ENCODE measurements at places on chromosomes 4 and X.
A peak's percentile ranks its signal among the peaks of the same experiment; 100 is the strongest.

- DNase-seq: no peak
Observed at GRCh38 chrX:40153345-40154249, 55.8 kb upstream of the BCOR start.

DNA sequence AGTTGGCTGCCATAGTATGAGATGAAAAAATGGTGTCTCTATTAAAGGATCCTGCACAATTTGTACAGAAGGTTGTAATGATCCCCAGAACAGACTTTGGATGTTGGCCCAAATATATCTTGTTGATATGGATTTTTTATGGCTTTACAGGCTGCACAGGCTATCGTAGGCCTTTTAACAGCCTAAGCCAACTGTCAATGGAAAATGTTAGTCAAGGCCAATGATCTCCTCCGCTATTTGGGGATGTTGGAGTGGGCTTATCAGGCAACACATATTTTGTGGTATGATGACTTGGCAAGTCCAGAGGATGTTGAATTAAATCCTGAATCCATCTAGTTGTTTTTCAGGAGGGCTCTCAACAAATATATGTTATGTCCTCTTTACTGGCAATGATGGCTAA lies 42.1 kb downstream of the ZCCHC13 start:
- DNase-seq: no peak

- DNase-seq: no peak
Observed at GRCh38 chr4:70640192-70640591, 11.6 kb downstream of the ENAM start.

DNA sequence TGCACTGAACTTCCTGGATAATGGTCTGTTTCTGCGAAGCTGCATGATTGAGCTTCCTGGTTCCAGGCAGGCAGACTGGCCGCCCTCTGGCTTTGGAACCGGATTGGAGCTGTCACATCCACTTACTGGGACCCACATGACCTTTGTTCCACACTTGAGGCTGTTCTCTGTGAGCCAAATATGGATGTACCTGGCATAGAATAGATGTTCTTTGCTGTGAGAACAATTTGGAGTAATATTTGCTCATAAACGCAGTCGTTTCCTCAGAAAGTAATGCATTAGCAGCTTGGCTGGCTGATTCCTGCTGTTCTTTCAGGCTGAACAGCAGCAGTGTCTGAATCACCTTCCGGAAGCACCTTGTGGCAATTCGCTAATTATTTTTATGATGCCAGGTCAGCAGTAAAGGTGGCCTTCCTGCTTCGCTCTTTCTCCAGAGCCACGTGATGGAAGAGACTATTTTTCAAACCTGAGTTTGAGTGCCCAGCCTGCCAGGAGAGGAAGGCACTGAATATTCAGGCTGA lies 78.1 kb upstream of the BOD1L1 start:
- DNase-seq: peak; percentile 13

DNA sequence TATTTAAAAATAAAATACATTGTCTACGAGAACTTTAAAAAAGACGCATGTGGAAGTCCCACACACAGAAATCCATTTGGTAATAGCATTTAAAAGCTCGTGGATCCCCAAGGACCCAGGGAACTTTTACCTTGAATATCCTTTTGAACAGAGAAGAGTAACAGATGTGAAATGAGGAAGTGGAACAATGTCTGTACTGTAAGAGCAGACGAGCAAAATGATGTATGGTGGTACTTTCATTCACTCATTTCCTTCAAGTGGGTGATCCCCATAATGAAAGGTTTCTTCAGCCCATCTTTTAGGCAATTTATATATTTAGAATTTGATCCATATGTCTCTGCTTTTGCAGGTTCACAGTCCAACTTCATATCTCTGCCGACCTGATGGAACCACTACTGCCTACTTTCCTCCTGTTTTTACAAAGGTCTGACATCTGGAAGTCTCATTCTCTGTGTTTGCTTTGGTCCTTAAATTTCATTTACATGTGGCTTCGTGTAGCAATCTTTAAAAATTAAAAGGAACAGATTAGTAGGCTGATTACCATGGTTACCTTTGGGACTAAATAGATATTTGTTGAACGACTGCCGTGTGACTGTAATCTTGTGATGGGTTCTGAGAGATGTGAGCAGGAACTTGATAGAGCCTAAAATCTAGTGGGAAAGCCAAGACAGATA lies 188.4 kb downstream of the PALLD start:
- no peak for DNase-seq

GRCh38 chrX:129544780-129545179 lies 4.7 kb downstream of the OCRL start:
- no peak for DNase-seq

DNA sequence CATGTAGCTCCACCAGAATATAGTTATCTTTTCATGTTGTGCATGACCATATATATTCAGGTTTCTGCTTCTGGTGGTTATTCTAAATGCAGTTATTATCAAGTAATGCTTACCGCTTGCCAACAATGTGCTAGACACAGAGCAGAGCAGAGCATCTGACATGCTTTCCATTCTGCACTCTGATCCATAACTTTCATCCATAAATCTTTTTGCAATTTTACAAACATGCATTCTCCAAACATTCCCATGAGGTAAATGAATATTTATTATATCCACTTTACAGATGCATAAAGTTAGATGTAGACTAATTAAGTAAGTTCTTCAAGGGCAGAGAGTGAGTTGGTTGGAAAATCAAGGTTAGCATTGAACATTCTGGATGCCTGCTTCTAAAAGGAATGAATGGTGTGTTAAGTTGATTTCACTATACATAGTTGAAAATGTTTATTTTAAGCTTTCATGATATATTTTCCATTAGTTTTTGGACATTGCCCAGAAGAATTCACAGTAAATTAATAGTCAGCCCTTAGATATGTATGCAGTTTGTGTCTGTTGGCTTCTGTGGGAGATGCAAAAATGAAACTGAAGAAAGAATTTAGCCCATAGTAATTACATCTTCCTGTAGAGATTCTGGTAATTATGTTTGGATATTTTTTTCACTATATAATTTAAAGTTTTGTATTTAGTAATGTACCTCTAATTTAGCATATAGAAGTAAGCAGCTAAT lies 867.8 kb downstream of the CCSER1 start:
- no peak for DNase-seq

- DNase-seq: no peak
Observed at GRCh38 chrX:45771560-45772340, 571.1 kb upstream of the DIPK2B start.

GRCh38 chr4:97185233-97185632 lies 958.0 kb downstream of the STPG2 start:
- no peak for DNase-seq

- no peak for DNase-seq
Observed at GRCh38 chrX:13109817-13110216, 65.4 kb upstream of the FAM9C start.

- DNase-seq: no peak
Observed at GRCh38 chr4:145380123-145380522, 101.5 kb upstream of the SMAD1 start.

DNA sequence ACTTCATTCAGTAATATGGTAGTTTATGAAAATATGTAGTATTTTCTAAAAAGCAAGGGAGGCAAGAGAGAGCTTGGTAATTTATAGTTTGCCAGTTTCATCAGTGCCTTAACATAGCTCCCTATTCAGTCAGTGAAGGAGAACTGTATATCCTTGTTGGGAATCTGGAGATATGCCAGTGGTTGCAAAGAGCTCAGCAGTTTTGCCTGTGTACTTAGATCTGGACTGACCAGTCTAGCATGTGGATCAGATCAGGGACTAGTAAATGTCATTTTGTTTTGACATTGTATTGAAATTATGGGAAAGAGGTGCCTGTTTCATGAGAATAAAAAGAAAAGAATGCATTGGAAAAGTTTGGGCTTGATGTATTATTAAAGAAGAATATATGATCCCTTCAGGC lies 88.6 kb downstream of the ZIC3 start:
- no peak for DNase-seq

DNA sequence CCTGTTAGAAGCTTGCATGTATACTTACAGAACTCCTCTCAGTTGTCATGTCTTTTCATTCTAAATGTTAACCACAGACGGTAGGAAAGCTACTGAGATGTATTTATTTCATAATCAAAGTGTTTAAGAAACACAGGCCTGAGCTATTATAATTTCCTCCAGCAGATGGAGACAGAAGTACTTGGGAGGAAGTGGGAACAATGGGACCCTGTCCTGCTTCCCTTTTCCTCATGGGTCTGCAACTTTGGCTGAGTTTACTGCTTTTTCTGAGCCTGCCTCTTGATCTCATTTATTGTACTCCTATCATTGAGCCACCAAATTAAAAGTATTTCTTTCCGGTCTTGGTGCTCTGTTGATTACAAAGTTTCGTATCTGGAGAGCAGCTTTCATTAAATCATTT lies 67.7 kb upstream of the SPANXN2 start:
- DNase-seq: no peak

DNA sequence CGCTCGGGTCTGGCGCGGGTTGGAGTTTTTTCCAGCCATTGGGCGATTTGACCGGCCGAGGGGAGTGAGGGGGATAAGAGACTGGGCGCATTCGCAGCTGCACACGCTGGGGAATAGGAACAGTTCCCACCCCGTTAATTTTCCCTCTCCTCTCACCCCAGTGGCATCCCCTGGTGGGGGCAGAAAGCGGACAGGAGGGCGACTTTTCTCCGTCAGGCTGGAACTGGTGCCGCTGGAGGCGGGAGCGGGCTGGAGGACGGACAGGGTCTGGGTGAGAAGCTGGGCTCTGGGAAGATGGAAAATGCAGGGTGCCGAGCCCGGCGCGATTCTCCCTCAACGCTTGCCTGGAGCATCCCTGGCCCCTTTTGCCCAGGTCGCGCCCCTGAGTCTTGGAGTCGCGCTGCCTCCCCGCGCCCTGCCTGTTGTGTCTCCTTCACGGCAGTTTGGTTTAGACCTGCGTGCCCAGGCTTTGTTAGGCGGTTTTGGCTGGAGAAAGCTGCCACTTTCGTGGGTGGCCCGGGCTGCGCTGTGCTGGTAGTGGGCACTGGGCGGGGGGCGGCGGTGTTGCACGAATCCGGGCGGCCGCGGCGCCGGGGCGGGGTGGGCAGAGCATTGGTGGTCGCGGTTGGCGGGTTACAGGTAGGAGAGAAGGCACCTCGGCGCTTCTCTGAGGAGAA lies 2.0 kb downstream of the ADGRL3 start:
- DNase-seq: no peak

DNA sequence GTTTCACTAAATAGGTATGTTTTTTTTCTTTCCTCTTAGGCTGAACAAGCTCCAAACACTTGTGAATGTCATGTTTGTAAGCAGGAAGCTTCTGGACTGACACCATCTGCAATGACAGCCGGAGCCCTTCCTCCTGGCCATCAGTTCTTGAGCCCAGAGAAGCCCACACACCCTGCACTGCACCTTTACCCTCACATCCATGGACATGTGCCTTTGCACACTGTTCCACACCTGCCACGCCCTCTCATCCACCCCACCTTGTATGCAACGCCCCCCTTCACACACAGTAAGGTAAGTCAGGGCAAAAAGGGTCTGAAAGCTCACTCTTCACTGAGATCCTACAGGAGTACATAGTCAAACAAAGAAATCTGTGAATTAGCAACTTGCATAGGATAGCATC lies 84.1 kb downstream of the TNIP2 start:
- DNase-seq: no peak

DNA sequence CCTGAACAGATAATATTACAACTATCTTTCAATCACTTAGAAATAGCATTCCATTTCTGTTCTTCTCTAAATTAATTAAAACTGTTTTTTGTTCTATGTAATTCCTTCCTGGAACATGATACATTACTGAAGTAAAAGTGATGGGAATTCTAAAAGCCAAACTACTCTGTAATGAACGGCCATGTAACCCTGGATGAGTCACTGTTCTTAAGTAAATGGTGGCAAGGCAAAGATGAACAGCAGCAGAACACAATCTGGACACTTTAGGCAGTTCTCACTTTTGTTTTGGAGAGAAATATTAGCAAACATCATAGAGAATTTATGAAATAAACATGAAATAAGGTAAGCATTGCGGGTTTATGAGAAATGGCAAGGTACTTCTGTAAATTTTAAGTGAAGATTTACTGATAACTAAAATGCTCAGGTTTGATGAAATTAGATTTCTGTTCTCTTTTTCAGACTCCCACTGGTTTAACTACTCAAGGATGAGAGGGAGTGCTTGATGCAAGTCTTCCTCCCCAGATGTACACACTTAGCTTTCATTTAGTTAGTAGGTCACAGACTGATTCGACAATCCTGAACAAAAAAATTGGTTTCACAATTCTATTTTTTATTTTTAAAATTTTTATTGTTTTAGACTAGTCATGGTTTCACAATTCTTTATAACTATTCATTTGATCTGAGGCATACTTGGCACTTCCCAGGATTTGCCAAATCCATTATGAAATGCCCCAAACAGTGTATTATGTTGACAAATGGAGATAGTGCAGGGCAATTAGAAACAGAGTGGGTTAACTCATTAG lies 964 bp upstream of the GPR82 start:
- DNase-seq: no peak

GRCh38 chrX:139206914-139207313 lies 323.6 kb upstream of the F9 start:
- no peak for DNase-seq

- DNase-seq: no peak
Observed at GRCh38 chrX:123331859-123332258, 147.8 kb downstream of the GRIA3 start.

DNA sequence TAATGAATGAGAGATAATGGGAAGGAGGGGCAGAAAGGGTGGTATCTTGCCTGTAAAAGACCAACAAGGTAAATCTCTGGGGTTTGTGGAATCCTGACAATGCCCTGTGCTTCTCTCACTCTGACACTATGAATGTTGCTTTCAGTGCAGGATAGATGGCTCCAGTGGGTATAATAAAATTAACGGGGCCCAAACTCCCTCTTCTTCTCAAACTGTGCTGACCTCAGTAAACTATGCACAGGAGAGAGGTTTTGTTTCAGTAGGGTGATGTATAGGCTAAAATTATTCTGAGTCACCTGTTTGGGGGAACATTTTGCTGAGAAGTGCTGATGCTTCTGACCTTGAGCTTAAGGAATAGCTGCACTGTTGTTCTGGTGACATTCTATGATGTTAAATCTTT lies 82.6 kb downstream of the TSPAN7 start:
- no peak for DNase-seq

GRCh38 chr4:173529477-173530325 lies at the start of gene HAND2:
Gene HAND2 (minus strand): TSS chr4:173530229. CDS start chr4:173529289, 940 bp downstream.
- no peak for DNase-seq

DNA sequence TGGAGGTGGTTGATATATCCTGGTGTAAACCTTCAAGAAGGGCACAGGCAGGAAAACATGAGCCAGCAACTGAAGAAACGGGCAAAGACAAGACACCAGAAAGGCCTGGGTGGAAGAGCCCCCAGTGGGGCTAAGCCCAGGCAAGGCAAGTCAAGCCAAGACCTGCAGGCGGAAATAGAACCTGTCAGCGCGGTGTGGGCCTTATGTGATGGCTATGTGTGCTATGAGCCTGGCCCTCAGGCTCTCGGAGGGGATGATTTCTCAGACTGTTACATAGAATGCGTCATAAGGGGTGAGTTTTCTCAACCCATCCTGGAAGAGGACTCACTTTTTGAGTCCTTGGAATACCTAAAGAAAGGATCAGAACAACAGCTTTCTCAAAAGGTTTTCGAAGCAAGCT lies 7.2 kb downstream of the ZFP42 start:
- DNase-seq: no peak

GRCh38 chr4:143351774-143352451 lies 15.2 kb downstream of the GAB1 start:
- no peak for DNase-seq
